ENCODE measurements at places on chromosomes 2 and 18.
A peak's percentile ranks its signal among the peaks of the same experiment; 100 is the strongest.

DNA sequence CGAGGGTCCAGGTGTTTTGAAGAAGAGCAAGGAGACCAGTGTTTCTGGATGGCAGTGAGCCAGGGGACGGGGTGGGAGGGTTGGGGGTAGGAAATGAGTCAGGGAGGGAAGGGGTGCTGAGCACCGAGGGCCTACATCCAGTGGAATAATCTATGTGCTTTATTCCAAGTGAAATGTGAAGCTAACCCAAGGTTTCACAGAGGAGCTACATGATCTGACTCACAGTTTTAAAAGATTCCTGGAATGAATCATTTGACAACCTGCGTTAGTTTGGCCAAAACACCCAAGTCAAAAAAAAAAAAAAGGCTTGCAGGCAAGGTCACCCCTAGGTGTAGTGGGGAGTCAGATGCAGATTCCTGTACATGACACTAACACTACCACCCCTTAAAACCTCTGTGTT lies 419.7 kb upstream of the MEX3C start:
- no peak for DNase-seq

- no peak for DNase-seq
Measured at GRCh38 chr2:239751679-239752355, 273.3 kb downstream of the NDUFA10 start.

- DNase-seq, result no peak
Measured at GRCh38 chr2:221372159-221372884, 199.8 kb downstream of the EPHA4 start.

DNA sequence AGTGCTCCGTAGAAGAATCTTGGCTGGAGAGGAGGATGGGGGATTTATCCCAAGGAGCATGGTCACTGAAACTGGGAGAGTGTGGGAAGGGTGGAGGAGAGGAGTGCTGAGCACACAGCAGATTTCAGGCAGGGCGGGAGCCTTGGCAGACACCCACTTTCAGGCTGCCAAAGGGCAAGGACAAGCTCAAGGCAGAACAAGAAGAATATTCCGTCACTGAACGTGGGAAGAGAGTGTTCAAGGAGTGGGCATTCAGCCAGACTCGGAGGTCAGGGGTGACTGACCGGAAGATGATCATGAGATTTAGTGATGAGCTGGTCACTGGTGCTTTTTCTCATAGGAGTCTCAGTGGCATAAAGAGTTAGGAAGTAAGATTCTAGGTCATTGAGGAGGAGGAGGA lies 136.2 kb upstream of the RASGRP3 start:
- DNase-seq, result no peak

- no peak for DNase-seq
Measured at GRCh38 chr2:151965884-151966283, 133.0 kb downstream of the CACNB4 start.

GRCh38 chr2:37770797-37771196 lies 99.4 kb upstream of the CDC42EP3 start:
- no peak for DNase-seq

- no peak for DNase-seq
Measured at GRCh38 chr2:155178921-155179320, 480.4 kb downstream of the KCNJ3 start.

GRCh38 chr2:138071720-138072719 lies 107.7 kb downstream of the HNMT start:
- no peak for DNase-seq

DNA sequence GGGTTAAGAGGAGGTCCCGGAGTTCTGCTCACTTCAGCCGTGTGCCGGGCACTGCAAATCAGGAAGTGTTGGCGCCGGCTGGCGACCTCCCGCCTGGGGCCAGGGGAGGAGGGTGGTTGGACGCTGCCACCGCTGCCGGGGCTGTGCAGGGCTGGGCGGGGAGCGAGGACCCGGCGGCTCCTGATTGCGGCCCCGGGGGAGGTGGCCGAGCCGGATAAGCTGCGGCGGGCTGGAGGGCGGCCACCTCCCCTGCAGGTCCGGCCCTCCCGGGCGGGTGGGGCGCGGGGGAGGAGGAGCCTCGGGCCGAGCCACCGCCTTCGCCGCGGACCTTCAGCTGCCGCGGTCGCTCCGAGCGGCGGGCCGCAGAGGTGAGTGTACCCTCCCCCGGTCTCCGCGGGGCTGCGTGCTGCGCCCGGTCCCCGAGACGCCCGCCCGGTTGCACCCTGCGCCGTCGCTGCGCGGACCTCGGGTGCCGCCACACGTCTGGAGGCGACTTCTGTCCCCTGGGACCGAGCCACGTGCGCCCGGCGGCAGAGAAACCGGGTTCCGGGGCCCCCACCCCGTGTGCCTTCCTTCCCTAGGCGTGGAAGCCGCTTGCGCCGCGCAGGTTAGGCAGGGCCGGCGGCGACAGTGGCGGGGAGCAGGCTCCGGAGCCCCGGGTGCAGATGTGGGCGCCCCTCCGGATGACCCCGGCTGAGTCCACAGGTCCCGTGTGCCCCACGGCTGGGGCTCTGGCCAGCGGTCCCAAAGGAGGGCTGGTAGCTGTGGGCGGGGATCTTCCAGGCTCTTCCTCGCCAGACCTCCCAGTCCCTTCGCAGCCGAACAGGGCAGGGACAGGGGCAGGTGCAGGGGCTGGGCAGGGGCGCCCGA lies at the start of gene STEAP3:
Gene STEAP3, plus strand, starts transcription at position 314 of the 870 bp plus-strand sequence. CDS start 7,179 bp downstream, outside the sequence.
- DNase-seq, result peak; percentile 14

DNA sequence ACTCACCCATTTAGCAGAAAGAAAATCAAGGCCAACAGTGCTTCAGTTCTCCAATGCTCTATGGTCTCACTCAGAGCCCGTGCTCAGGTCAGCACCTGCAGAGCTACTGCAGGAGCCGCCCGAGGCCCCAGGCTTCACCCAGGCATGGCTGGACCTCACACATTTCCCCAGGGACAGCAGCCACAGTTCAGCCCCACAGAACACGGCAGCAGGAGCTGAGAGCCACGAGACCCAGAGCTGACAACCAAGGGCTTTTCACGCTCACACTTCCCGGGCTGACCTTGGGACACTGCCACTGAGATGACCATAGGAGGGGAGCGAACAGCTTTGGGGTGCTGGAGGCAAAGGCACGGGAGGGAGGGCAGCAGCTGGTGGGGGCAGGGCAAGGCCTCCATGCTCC lies 4.2 kb downstream of the TMEM18 start:
- DNase-seq, result no peak

DNA sequence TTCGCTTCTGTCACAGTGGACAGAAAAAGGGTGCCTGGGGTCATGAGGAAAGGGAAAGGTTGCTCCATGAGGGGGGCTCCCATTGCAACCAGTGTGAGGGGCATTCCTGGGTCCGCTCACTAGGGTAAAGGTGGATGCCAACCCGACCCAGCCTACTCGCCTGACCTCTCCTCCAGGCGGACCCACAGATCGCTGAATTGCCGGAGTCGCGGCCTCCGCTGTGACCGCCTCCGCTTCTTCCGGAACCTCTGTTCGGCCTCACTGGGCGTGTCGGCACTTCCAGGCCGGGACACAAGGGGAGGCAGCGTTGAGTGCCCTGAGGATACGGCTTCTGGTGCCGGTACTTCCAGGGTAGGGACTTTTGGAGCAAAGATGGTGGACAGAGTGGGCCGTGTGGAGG lies 57.1 kb downstream of the TRABD2A start:
- no peak for DNase-seq

DNA sequence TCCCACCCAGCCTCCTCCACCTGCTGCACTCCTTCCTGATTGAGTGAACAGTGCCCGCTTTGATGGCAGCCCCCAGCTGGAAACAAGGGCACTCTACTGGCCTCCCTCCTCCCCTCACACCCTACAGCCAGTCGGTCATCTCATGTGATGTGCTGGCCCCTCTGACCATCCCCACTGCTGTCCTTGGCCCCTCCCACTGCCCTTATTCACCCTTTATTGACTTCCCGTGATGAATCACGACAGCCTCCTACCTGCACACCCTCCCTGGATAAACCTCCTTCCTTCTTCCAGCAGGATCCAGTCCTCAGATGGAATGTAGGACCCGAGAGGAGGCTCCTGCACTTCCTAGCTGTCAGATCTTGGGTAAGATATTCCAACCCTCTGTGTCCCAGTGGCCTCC lies 186.5 kb upstream of the SH3BP4 start:
- DNase-seq, result no peak

- no peak for DNase-seq
Measured at GRCh38 chr2:198905881-198906612, 551.7 kb downstream of the SATB2 start.

DNA sequence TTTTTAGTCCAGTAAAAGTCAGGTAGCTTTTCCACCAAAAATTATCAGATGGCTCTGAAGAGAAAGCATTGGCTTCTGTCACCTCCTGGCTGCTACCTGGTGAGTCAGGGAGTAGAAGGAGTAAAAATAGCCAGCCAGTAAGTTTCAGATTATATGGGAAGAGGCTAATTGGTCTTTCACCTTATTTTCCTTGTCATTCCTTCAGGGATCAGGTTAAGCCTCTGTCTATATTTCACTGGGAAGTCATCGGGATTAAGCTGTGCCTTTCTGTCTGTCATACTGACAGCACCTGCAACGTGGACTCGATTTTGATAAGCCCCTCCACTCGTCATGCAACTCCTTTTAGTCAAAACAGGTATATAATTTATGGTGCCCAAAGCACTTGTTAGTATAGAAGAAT lies 380.7 kb upstream of the CELF4 start:
- no peak for DNase-seq

DNA sequence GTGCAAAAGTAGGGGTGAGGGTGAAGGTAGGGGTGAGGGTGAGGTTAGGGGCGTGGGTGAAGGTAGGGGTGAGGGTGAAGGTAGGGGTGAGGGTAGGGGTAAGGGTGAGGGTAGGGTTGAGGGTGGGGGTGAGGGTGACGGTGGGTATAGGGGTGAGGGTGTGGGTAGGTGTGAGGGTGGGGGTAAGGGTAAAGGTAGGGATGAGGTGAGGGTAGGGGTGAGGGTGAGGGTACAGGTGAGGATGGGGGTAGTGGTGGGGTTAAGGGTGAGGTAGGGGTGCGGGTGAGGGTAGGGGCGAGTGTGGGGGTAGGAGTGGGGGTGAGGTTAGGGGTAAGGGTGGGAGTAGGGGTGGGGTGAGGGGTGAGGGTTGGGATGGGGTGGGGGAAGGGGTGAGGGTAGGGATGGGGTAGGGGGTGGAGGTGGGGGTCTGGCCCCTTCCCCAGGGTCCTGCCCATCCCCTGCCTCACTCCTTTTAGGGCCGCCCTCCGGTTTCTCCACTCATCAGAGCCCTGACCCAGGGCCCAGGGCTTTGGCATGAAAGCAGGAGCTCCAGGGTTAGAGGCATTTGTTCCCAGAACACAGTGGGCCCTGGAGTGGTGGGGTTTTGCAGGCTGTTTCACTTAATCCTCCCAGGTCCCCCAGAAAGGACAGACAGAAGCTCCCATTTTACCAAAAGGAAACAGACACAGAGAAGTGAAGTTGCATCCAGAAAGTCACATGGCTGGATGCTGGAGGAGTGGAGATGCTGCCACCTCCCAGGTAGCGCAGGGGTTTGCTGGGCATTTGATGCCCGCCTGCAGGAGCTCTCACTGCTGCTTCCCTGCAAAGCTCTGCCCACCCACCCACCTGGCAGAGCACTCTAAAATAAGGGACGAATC lies 26.9 kb downstream of the SNORC start:
- DNase-seq, result no peak

GRCh38 chr2:222024932-222025880 lies 273.6 kb downstream of the PAX3 start:
- DNase-seq, result no peak

GRCh38 chr2:231189571-231190495 lies 8.6 kb upstream of the ARMC9 start:
- DNase-seq, result no peak

- DNase-seq, result no peak
Measured at GRCh38 chr2:66531155-66531554, 96.2 kb downstream of the MEIS1 start.

GRCh38 chr2:44328750-44329149 lies 32.5 kb downstream of the PREPL start:
- DNase-seq, result no peak

- DNase-seq, result no peak
Measured at GRCh38 chr18:10591896-10592295, 66.1 kb downstream of the NAPG start.

DNA sequence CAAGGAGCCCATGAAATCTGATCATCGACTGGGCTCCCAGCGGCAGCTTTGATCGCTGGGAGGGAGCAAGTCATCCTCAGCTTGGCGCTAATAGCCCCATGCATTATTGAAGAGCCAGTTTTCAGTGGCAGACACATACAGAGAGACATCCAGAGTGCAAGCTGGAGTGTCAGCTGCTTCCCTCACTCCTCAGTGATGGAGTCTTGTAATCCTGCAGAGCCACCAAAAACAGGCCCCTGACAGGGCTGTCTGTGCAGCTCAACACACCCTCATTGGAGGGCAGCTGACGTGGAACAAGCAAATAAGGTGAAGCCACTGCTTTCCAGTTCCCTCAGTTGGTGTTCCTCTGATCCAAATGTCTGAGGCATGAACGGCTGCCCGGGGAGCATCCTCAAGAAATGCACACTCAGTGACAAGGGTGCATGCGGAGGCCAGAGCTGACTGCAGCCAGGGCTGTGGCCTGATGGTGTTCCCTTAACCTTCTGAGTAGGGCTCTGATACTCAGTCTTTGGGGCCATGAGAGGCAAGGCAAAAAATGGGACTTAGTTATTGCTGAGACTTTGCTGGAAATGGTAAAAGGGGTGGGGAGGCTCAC lies 97.4 kb downstream of the RHOB start:
- DNase-seq, result no peak

GRCh38 chr2:16669388-16669787 lies 3.8 kb upstream of the CYRIA start:
- DNase-seq, result no peak

DNA sequence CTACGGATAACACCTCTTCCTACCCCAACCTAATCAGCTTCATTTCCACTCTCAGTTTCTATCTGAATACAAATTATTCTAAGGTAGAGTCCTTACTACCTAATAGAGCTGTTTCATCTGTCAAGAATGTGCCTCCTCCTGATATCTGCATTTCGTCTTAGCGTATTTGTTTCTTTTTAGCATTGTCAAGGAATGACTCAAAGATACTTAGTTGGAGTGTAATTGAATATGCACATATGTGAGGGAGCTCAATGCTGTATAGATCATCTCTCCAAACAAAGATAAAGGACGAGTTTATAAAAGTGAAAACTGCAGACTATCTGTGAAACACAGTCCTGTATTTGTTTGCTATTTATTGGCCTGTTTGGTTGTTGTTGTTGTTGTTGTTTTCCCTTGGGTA lies 2059.4 kb upstream of the CELF4 start:
- no peak for DNase-seq

DNA sequence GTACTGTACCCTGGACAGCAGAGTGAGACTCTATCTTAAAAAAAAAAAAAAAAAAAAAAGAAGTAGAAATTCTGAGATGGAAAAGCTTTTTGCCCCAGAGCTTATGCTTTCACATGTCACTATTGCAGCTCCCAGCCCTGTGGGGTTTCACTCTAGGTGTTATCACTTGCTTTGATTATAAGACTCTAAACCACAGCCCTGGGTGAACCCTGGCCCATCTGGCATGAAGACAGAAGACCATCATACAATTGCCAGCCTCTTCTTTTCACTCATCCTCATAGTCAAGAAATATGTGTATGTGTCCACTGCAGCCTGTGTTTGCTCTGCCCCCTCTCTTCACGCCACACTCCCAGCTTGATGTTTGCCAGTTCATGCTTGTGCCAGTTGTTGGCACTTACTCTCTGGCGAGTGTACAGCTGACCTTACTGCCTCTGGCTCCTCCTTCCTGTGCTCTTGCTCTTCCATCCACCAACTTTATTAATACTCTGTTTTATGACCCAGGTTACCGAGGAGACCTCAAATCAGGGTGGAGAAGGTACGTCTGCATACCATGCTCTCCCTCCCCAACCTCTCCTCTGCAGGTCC lies 136.7 kb upstream of the NCK2 start:
- no peak for DNase-seq

Measured in left renal pelvis (tissue), 4 donors.